ENCODE measurements at places on chromosomes 16 and 17. TPM values are rescaled to one million over a fixed set of nuclear protein-coding genes. Genes with fewer than 3 reads are reported as not detected.

ITGAX gene
- polyA plus RNA-seq = not detected

ADAD2 gene
- polyA plus RNA-seq = 0.25 TPM

TRPV3 gene
- not detected for polyA plus RNA-seq

CDYL2 gene
- polyA plus RNA-seq = 1.6 TPM

DRG2 gene
- polyA plus RNA-seq = 36.4 TPM

TRIM72 gene
- polyA plus RNA-seq = not detected

ZBTB4 gene
- 10.4 TPM for polyA plus RNA-seq

DNA sequence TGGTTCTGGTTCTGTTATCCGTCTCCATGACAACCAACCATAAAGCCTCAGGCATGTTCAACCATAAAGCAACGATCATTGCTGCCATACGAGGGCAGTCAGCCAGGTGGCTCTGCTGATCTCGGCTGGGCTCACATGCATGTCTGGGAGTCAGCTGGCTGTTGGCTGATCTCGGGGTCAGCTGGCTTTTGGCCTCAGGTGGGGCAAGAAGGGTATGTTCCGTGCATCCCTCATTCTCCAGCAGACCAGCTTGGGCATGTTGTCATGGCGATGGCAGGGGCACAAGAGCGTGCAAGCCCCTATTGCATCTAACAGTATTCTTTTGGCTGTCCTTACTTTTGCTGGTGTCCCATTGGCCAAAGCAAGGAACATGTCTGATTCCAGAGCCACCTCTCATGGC lies 86.2 kb downstream of the ABCC6 start:
- peaks cover 96% of the 10 kb centered on the region for H3K36me3 ChIP-seq
- H3K27ac ChIP-seq = no peak overlapping the region
- H3K4me3 ChIP-seq = no peak overlapping the region
- H3K27me3 ChIP-seq = no peaks in the 10 kb centered on the region
- H3K4me1 ChIP-seq = no peaks in the 10 kb centered on the region

DNA sequence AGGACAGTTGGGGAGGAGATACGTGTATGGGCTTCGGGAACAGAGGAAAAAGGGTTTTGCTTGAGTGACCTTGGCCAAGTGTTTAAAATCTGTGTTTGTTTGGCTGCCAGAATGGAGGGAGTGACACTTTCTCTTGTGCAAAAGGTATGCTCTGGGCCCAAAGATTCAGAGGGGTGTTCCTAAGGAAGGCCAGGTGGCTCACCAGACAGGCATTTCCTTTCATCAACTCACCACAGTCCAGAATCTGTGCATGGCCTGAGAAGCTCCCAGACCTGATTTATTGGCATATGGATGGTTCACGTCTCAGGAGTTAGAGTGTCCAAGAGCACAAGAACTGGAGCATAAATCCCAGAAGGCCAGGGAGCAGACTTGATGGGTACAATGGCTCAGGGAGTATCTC lies 53.4 kb upstream of the NLK start:
- H3K4me1 ChIP-seq = no peaks in the 10 kb centered on the region
- H3K4me3 ChIP-seq = no peak overlapping the region
- no peaks in the 10 kb centered on the region for H3K36me3 ChIP-seq
- no peak overlapping the region for H3K27ac ChIP-seq
- H3K27me3 ChIP-seq = peaks cover 17% of the 10 kb centered on the region

- peaks cover 30% of the 10 kb centered on the region for H3K36me3 ChIP-seq
- H3K27ac ChIP-seq = no peak overlapping the region
- H3K27me3 ChIP-seq = no peaks in the 10 kb centered on the region
- H3K4me3 ChIP-seq = no peak overlapping the region
- no peak for DNase-seq
- peaks cover 3% of the 10 kb centered on the region for H3K4me1 ChIP-seq
These were observed 8.8 kb downstream of the ENGASE start for GRCh38 chr17:79083191-79083971.

- no peaks in the 10 kb centered on the region for H3K4me1 ChIP-seq
- no peaks in the 10 kb centered on the region for H3K36me3 ChIP-seq
- no peaks in the 10 kb centered on the region for H3K27me3 ChIP-seq
- no peak for DNase-seq
- H3K4me3 ChIP-seq = no peak overlapping the region
- no peak overlapping the region for H3K27ac ChIP-seq
These were observed 87.6 kb downstream of the XYLT1 start for GRCh38 chr16:17382949-17383863.

- no peak overlapping the region for H3K4me3 ChIP-seq
- H3K36me3 ChIP-seq = no peaks in the 10 kb centered on the region
- H3K27ac ChIP-seq = no peak overlapping the region
- peaks cover 27% of the 10 kb centered on the region for H3K4me1 ChIP-seq
These were observed 17.4 kb downstream of the CA4 start for GRCh38 chr17:60167065-60167741.

DNA sequence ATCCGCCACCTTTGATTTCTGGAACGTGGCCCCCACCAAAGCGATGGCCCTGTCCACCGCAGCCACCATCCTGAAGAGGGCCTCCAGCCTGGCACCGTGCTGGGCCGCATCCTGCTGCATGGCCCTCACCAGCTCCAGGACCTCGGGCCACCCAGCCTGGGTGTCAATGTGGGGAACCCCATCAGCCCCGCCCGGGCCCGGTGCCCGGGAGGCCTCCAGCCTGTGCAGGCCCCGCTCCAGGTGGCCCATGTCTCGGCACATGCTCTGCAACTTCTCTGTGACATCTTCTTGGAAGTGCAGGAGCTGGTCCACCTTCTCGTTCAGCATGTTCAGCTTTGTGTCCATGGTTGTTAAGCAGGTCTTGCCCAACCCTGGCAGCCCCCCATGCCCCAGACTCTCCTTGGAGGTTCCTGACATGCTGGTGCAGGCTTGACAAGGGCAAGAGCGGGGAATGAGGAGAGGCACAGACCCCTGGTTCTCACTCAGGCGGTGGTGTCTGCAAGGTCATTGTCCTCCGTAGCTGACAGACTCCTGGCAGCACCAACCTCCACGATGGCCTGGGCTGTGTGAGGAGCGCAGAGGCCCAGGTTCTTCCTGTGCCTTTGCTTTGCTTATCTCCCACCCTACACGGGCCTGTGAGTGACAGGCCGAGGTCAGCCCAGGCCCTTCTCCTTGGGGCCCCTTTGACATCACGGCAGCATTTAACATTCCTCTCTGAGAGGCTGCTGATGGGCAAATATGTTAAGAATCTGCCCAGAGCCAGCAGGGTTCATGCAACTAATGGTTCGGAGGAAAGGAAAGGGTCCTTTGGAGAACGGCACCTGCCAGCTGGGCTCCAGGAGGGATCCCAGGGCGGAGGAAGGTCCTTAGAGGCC lies at the start of gene MYLK3:
TSS of gene MYLK3 (minus strand) at position 568 of the 875 bp plus-strand sequence. CDS start at position 417, 151 bp downstream.
- H3K4me1 ChIP-seq = peaks cover 5% of the 10 kb centered on the region
- no peaks in the 10 kb centered on the region for H3K36me3 ChIP-seq
- no peak within 1 kb of the TSS for H3K27ac ChIP-seq
- H3K4me3 ChIP-seq = no peak within 1 kb of the TSS
- no peak for DNase-seq

GRCh38 chr17:83029571-83029970 lies 49.8 kb upstream of the METRNL start:
- no peaks in the 10 kb centered on the region for H3K4me1 ChIP-seq
- no peaks in the 10 kb centered on the region for H3K27me3 ChIP-seq
- no peak overlapping the region for H3K4me3 ChIP-seq
- DNase-seq = no peak
- H3K27ac ChIP-seq = no peak overlapping the region

DNA sequence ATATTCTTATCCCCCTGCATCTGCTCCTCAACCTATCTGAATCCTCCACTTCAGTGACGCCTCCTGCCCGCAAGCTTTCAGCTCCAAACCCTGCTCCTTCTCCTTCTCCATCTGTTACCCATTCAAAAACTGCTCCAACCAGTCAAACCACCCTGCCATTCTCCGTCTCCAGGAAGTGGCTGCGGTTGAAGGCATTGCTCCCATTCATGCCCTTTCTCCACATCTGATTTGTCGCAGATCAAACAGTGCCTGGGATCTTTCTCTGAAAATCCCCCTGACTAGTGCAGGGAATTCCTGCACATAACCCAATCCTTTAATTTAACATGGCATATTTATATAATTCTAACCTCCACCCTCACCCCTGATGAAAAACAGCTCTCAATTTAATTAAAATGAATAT lies 56.3 kb downstream of the SLFN5 start:
- no peak for DNase-seq
- H3K27ac ChIP-seq = no peak overlapping the region
- H3K4me3 ChIP-seq = no peak overlapping the region
- H3K27me3 ChIP-seq = no peaks in the 10 kb centered on the region
- no peaks in the 10 kb centered on the region for H3K4me1 ChIP-seq
- no peaks in the 10 kb centered on the region for H3K36me3 ChIP-seq

DNA sequence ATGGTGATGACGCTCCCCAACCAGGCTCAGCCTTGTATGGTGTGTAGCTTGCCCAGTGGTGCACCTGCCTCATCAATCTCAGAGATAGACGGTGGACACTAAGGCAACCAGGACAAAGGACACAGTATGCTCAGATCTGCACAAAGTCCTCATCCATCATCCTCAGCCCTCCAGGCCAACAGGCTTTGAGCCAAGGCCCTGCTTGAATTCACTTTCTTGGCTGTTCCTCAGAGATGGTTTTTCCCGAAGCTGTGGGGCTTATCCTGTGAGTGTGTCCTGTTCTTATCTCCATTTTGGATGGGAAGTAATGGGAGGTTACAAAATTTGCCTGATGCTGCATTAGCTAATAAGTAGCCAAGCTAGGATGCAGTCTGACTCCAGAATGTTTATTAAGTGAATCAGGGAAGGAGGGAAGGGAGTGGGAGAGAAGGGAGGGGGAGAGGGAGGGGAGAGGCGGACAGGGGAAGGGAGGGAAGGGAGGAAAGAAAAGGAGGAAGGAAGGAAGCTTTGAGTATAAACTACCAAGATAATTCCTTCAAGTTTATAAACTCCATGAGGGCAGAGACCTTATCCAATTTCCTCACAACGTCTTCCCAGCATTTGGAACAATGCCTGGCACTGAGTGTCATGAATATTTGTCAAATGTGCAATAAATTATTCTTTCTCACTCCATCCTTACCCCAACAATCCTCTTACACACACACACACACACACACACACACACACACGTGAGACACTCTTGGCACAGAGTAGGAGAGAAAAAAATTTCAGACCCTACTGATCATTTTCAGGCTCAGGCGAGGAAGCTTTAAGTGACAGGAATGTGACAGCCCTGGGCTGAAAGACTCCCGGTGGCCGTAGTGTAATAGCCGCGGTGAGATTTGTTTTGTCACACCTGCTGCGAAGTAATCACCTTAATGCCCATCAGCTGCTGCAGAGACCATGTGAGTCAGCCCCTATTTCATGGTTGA lies 84.3 kb downstream of the BMERB1 start:
- no peak for DNase-seq
- H3K36me3 ChIP-seq = no peaks in the 10 kb centered on the region
- H3K4me3 ChIP-seq = no peak overlapping the region
- H3K4me1 ChIP-seq = peaks cover 9% of the 10 kb centered on the region
- no peaks in the 10 kb centered on the region for H3K27me3 ChIP-seq
- no peak overlapping the region for H3K27ac ChIP-seq

GRCh38 chr17:8953156-8953885 lies 12.2 kb downstream of the PIK3R5 start:
- peaks cover 82% of the 10 kb centered on the region for H3K4me1 ChIP-seq
- H3K27me3 ChIP-seq = no peaks in the 10 kb centered on the region
- peak; percentile 65 for DNase-seq

- no peaks in the 10 kb centered on the region for H3K36me3 ChIP-seq
- H3K27me3 ChIP-seq = no peaks in the 10 kb centered on the region
- peaks cover 45% of the 10 kb centered on the region for H3K4me1 ChIP-seq
- H3K27ac ChIP-seq = no peak overlapping the region
These were observed 182.0 kb downstream of the SEC14L1 start for GRCh38 chr17:77322514-77323412.

- peak within 1 kb of the TSS; percentile 44 for H3K4me3 ChIP-seq
- H3K4me1 ChIP-seq = peaks cover 12% of the 10 kb centered on the region
- H3K36me3 ChIP-seq = peaks cover 1% of the 10 kb centered on the region
- DNase-seq = peak; percentile 84
- no peaks in the 10 kb centered on the region for H3K27me3 ChIP-seq
These were observed at the start of gene TBCD for GRCh38 chr17:82751571-82752370. TBCD (plus strand) TSS chr17:82752065; CDS start chr17:82752194, 129 bp downstream.

DNA sequence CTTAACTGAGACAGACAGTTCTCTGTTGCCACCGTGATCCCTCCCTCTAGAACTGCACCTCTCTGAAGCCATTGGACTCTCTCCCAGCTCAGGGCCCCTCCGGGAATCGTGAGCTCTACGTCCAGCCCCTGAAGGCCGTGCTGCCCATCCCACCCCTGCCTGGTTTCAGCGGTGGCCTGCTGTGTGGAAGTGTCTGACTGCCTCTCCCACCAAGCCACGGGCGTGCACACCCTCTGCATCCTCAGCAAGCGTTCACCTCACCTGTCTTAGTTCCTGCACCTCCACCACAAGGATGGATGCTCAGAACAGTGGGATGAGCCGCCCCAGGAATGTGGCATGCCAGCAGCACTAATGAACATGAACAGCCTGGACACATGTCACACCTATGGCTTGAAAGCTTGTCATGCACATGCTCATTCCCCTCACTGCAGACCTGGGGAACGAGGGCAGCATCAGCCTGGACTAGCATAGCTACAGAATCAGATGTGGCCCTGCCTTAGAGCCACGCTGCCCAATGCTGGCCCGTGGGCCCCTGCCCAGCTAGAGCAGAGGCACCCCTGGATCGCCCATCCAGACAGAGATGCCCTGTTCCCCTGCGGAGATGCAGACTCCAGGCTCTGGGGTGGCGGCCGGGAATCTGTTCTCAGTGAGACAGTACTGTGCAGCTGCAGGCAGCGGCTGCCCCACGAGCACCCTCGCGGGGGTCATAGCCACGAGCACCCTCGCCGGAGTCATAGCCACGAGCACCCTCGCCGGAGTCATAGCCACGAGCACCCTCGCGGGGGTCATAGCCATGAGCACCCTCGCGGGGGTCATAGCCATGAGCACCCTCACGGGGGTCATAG lies 73.7 kb upstream of the CHMP6 start:
- H3K36me3 ChIP-seq = peaks cover 10% of the 10 kb centered on the region
- no peak for DNase-seq

GRCh38 chr17:62852195-62852594 lies 44.1 kb upstream of the MARCHF10 start:
- no peak overlapping the region for H3K4me3 ChIP-seq
- H3K27me3 ChIP-seq = peaks cover 2% of the 10 kb centered on the region
- H3K27ac ChIP-seq = no peak overlapping the region
- no peaks in the 10 kb centered on the region for H3K36me3 ChIP-seq

DNA sequence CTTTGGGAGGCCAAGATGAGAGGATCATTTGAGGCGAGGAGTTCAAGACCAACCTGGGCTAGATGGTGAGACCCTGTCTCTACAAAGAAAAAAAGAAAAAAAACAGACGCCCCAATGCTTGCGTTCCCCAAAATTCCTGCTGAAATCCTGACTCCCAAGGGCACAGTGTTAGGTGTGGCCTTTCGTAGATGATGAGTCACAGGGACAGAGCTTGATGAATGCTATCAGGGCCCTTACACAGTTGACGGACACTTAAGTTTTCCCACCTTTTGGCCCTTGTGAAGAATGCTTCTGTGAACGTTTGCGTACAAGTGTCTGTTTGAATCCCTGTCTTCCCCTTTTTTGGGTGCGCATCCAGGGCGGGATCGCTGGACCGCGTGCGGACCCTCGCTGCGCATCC lies 16.5 kb upstream of the ZNF750 start:
- DNase-seq = no peak
- H3K27me3 ChIP-seq = no peaks in the 10 kb centered on the region
- H3K4me1 ChIP-seq = peaks cover 31% of the 10 kb centered on the region
- H3K36me3 ChIP-seq = no peaks in the 10 kb centered on the region
- H3K4me3 ChIP-seq = no peak overlapping the region

Measured in CD4-positive, CD25-positive, alpha-beta regulatory T cell (primary cell).